Bladder microvascular endothelial cell (primary cell): ENCODE measurements at places on chromosomes 1 and 21. TPM values are rescaled to one million over a fixed set of nuclear protein-coding genes. Genes with fewer than 3 reads are reported as not detected.

The KDF1 gene
- not detected in 2 replicates for total RNA-seq

The ZNF593OS gene
- not detected in 2 replicates for total RNA-seq

The LCE1C gene
- total RNA-seq = not detected in 2 replicates

The TMEM51 gene
- 5.2 and 9.9 TPM in 2 replicates for total RNA-seq

The POLR3GL gene
- total RNA-seq = 11.8 and 14.1 TPM in 2 replicates

The EDARADD gene
- not detected in 2 replicates for total RNA-seq

The OR2AK2 gene
- not detected in 2 replicates for total RNA-seq

The IL10 gene
- not detected in 2 replicates for total RNA-seq

The GSTM4 gene
- total RNA-seq = 1.3 and 3.8 TPM in 2 replicates

The S100A9 gene
- total RNA-seq = 0.97 and 1.2 TPM in 2 replicates

The SPSB1 gene
- 6.5 and 31.0 TPM in 2 replicates for total RNA-seq

The IFNLR1 gene
- not detected in 2 replicates for total RNA-seq

The HSD11B1 gene
- total RNA-seq = 0.32 TPM in 1 of 2 replicates, not detected in the other

The FTCD gene
- 0.16 TPM in 1 of 2 replicates, not detected in the other for total RNA-seq

The C1orf141 gene
- total RNA-seq = not detected in 2 replicates

The C1orf174 gene
- total RNA-seq = 20.2 and 26.3 TPM in 2 replicates

The SAMSN1 gene
- 0.16 and 0.25 TPM in 2 replicates for total RNA-seq

The ARHGEF19 gene
- total RNA-seq = 2.8 and 6.2 TPM in 2 replicates

The TNNT2 gene
- not detected in 2 replicates for total RNA-seq

The SLC25A33 gene
- 2.6 and 4.1 TPM in 2 replicates for total RNA-seq

The YOD1 gene
- 4.4 and 6.4 TPM in 2 replicates for total RNA-seq

The RBP7 gene
- 0.31 and 0.81 TPM in 2 replicates for total RNA-seq

The VWA5B1 gene
- not detected in 2 replicates for total RNA-seq

The TMEM82 gene
- total RNA-seq = not detected in 2 replicates

The OLIG1 gene
- not detected in 2 replicates for total RNA-seq

The LAMC1 gene
- total RNA-seq = 412 and 874 TPM in 2 replicates

The ARHGEF2 gene
- total RNA-seq = 93.6 and 138 TPM in 2 replicates

The DVL1 gene
- 36.1 and 52.0 TPM in 2 replicates for total RNA-seq

The NLRP3 gene
- under 0.01 and 0.31 TPM in 2 replicates for total RNA-seq

The DNM3 gene
- 3.1 and 4.2 TPM in 2 replicates for total RNA-seq

The CRNN gene
- total RNA-seq = not detected in 2 replicates

The KLHDC9 gene
- total RNA-seq = 1.5 and 1.6 TPM in 2 replicates

The NCF2 gene
- under 0.01 TPM in 1 of 2 replicates, not detected in the other for total RNA-seq

The NPHP4 gene
- 1.9 and 7.6 TPM in 2 replicates for total RNA-seq

The ITLN2 gene
- total RNA-seq = not detected in 2 replicates

The PROX1 gene
- total RNA-seq = 0.49 and 82.7 TPM in 2 replicates

The ANKRD65 gene
- 0.25 and 0.32 TPM in 2 replicates for total RNA-seq

The OR2T29 gene
- total RNA-seq = not detected in 2 replicates

The RNASEL gene
- total RNA-seq = 2.3 TPM in 2 replicates

The TSPEAR gene
- 0.19 TPM in 1 of 2 replicates, not detected in the other for total RNA-seq

The FOXD2 gene
- under 0.01 and 0.06 TPM in 2 replicates for total RNA-seq

The MAPKAPK2 gene
- total RNA-seq = 22.5 and 48.8 TPM in 2 replicates

The SRGAP2 gene
- total RNA-seq = 58.8 and 125 TPM in 2 replicates

The MAP3K21 gene
- total RNA-seq = 0.16 and 2.3 TPM in 2 replicates
